ENCODE measurements at places on chromosomes 2 and 18.

GRCh38 chr2:10912076-10912731 is 470 bp downstream of the KCNF1 start:
- no peak for DNase-seq

- DNase-seq, result no peak
These were observed 299.7 kb downstream of the DSEL start for GRCh38 chr18:67216846-67217245.

GRCh38 chr2:42974169-42974720 is 181.9 kb upstream of the HAAO start:
- DNase-seq, result no peak

GRCh38 chr18:66754335-66754734 is 150.4 kb upstream of the CDH19 start:
- no peak for DNase-seq

DNA sequence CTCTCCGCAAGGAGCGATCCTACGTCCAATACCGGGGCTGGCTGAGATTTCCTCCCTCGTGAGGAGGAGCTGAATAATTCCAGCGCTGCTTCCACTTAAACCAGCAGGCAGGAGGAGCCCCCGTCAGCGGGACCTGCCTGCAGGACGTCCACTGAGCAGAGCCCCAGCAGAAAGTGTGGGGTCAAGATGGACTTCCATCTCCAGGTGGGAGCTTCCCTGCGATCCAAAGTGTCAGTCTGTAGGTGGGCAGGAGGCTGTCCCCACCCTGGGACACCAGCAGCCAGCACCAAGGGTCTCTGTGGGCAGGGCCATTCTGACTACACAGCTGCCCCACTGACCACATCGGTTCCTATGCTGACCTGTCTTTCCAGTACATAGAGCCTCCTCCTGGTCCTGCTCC is 462 bp upstream of the OTOS start:
- DNase-seq, result no peak

DNA sequence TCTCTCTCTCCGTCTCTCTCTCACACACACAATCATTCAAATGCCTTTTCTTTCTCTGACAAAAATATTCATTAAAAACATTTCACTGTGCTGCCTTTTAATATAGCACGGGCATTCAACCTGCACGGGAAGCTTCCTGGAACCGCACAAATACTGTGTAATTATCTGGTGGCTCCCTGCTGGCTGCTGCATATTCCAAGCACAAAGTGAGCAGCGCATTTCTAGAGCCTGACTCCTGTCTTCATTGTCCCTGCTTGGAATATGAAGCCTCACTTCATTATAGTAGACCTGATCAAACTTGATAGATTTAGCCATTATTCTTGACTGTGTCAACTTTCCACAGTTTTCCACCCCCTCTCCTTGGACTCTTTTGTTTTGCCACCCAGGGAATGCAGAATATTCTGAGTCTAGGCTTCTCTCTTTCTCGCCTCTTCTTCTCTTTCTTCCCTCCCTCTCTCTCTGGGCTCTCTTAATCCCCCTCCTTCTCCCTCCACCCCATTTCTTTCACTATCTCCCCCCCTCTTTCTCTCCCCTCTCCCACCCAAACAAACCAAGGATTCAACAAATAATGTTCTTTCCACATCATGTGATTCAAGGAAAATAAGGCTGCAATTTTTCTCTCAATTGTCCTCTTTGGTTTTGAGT is 672.1 kb upstream of the FANCL start:
- no peak for DNase-seq

GRCh38 chr2:113144259-113144658 is 16.9 kb downstream of the IL1RN start:
- DNase-seq, result no peak

DNA sequence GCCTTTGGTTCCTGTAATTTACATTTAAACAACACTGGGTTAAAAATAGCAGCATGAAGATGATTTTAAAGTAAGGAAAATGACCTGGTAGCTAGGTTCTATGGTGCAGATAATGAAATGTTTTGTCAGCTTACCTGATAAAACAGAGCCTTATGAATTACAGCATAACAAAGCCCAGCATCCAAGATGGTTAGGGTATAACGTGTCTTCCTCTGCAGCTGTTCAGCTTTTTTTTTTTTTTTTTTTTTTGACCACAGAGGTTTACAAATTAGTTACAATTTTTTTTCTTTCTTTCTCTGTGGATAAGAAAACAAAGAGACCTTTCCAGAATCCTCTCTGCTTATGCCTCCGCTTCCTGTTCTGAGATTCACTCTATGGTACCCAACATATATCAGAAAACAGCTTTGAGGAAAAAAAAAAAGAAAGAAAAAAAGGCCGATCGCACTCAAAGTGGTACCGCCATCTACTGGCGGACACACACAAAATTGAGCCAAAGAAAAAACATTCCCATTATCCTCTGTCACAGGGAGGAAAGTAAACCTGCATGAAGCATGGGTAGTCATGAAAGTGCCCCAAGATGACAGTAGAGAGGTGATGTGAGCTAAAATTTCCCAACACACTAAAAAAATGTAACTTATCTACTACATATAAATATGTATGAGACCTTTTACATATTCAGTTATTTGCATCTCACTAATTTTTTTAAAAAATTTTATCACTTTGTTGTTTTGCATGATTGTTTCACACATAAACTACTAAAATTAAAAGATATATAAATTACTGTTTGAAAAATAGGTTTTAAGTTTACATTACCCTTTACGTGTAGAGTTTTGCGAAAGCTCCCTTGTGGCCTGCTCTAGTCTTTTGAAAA is at the start of gene SCN3A:
SCN3A (minus strand) TSS at position 362 of the 871 bp plus-strand sequence. CDS start 27,656 bp downstream, outside the sequence.
- DNase-seq, result no peak

DNA sequence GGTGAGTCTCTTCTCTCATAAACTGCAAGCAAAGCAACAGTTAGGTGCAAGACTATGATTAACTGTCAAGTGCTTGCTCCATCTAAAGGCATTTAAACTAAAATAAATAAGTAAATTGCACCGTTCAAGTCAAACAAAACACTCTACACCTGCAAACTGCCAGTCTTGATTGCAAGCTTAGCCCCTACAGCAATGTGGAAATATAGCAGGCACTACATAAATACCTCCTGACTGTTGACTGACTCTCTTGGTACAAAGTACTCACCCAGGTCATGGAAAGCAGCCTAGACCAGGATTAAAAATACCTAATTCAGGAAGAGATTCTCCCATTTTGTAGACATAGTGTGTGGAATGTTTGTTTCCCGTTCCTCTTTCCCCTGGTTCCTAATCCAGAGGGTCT is 176.6 kb upstream of the KLHL29 start:
- DNase-seq, result no peak

GRCh38 chr2:192029089-192029488 is 165.6 kb downstream of the TMEFF2 start:
- DNase-seq, result no peak

GRCh38 chr18:62776024-62776570 is 60.8 kb downstream of the PHLPP1 start:
- no peak for DNase-seq

DNA sequence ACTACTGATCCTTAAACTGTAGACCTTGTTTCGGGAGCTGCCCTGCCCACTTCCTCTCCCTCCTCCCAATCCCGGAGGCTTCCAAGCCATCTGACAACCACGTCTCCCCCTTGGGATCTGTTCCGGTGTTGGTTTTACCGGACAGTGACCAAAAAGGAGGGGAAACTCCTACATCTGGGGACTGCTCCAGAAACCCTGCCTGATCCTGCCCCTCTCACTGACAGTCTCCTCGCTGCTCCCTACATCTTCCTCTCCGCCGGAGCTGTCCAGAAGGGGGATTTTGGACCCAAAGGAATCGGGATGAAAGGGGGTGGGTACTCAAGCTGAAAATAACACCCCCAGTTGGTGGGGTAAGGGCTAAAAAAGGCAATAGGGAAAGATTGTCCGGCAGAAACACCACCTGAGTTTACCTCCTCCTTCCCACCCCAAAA is 1.5 kb downstream of the INO80D start:
- peak; percentile 40 for DNase-seq
